ENCODE measurements at places on chromosomes 7 and 10. TPM values are rescaled to one million over a fixed set of nuclear protein-coding genes. Genes with fewer than 3 reads are reported as not detected.

The MNX1 gene
- not detected for total RNA-seq

The IFIT2 gene
- 6.8 TPM for total RNA-seq

The TFR2 gene
- total RNA-seq, result 1.0 TPM

The TMEM176A gene
- total RNA-seq, result 11.0 TPM

The OR2A42 gene
- total RNA-seq, result under 0.01 TPM

The LIPJ gene
- total RNA-seq, result 0.52 TPM

The AKR1C4 gene
- total RNA-seq, result not detected

The MARVELD1 gene
- total RNA-seq, result 17.2 TPM

The IFIT1 gene
- 34.4 TPM for total RNA-seq

The COL13A1 gene
- 13.0 TPM for total RNA-seq

The GBX1 gene
- not detected for total RNA-seq

The COL17A1 gene
- under 0.01 TPM for total RNA-seq

The NEURL1 gene
- 12.0 TPM for total RNA-seq

The OR2F1 gene
- not detected for total RNA-seq

The ZNF25 gene
- total RNA-seq, result 7.8 TPM

The TUBB8 gene
- total RNA-seq, result not detected

The BCAP29 gene
- total RNA-seq, result 12.0 TPM

The LCOR gene
- 31.3 TPM for total RNA-seq

The MDFIC gene
- total RNA-seq, result 20.9 TPM

The CCDC3 gene
- 13.0 TPM for total RNA-seq

The IFIT1B gene
- total RNA-seq, result 2.1 TPM

The CHAT gene
- not detected for total RNA-seq

The SPDYE6 gene
- not detected for total RNA-seq

The CHCHD1 gene
- 17.7 TPM for total RNA-seq

The MRC1 gene
- 27.1 TPM for total RNA-seq

The ANKRD2 gene
- total RNA-seq, result 8.9 TPM

The ATRNL1 gene
- 7.8 TPM for total RNA-seq

The TRDMT1 gene
- 16.2 TPM for total RNA-seq

The BICC1 gene
- 25.6 TPM for total RNA-seq

The SLC26A4 gene
- 0.52 TPM for total RNA-seq

The SPDYE8 gene
- not detected for total RNA-seq

The CRTAC1 gene
- 0.52 TPM for total RNA-seq

The NPC1L1 gene
- total RNA-seq, result not detected

The TRIM73 gene
- 2.6 TPM for total RNA-seq

The VSIR gene
- 13.6 TPM for total RNA-seq

The HOGA1 gene
- 1.6 TPM for total RNA-seq

The NPSR1 gene
- 1.6 TPM for total RNA-seq

The CUBN gene
- 4.2 TPM for total RNA-seq

The HSPA14 gene
- total RNA-seq, result 11.0 TPM

The ADAM12 gene
- 13.0 TPM for total RNA-seq

The PRRT4 gene
- total RNA-seq, result 6.8 TPM

The CYP2C19 gene
- total RNA-seq, result not detected

The CFAP69 gene
- total RNA-seq, result 2.6 TPM
